ENCODE measurements at places on chromosomes 2 and 18.

DNA sequence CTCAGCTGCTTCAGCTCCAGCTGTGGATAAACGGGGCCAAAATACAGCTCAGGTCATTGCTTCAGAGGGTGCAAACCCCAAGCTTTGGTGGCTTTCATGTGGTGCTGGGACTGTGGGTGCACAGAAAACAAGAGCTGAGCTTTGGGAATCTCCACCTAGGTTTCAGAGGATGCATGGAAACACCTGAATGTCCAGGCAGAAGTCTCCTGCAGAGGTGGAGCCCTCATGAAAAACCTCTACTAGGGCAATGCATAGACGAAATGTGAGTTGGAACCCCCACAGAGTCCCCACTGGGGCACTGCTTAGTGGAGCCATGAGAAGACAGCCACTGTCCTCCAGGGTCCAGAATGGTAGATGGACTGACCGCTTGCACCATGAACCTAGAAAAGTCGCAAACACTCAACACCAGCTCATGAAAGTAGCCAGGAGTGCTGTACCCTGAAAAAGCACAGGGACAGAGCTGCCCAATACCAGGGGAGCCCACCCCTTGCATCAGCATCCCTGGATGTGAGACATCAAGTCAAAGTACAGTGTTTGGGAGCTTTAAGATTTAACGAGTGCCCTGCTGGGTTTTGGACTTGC, 147.9 kb upstream of the SOX11 start:
- DNase-seq = no peak

DNA sequence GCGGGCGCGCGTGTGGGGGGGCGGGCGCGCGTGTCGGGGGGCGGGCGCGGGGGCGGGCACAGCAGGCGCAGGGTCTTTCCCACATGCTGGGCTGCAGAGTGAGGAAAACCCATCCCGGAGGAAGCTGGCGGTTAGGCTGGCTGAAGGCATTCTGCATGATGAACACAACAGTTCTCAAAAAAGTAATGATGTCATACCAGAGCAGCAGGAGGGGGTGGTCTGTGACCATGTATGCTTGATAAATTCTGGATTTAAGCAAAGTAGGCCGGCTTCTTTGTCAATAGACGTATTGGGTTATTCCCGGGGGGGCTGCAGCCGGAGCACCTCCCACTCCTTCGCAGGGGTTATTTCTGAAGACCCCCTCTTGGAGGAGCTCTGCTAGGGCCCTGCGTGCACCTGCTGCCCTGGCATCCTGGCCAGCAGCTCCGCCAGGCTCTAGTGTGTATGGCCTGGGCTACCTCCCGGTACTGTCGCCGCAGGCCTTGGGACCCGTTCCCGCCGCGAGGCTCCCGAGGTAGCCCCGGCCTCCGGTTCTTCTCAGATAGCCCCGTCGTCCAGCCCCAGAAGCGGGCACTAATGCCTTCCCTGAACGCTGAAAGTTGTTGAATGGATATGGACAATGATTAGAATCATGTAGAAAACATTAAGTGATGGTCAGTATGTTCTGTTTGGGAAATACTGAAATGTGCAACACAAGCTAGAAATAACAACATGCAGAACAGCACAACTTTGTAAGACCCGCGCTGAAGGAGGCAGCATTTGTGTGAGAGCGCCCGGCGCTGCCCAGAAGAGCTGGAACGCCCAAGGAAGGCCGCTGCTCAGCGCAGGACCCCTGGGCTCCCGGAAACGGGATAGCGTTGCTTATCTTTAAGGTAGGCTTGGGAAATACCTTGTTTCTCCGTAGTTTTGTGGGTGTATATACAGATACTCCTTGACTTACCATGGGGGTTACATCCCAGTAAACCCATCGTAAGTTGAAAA, 101.4 kb upstream of the RAB6C start:
- DNase-seq = no peak

DNA sequence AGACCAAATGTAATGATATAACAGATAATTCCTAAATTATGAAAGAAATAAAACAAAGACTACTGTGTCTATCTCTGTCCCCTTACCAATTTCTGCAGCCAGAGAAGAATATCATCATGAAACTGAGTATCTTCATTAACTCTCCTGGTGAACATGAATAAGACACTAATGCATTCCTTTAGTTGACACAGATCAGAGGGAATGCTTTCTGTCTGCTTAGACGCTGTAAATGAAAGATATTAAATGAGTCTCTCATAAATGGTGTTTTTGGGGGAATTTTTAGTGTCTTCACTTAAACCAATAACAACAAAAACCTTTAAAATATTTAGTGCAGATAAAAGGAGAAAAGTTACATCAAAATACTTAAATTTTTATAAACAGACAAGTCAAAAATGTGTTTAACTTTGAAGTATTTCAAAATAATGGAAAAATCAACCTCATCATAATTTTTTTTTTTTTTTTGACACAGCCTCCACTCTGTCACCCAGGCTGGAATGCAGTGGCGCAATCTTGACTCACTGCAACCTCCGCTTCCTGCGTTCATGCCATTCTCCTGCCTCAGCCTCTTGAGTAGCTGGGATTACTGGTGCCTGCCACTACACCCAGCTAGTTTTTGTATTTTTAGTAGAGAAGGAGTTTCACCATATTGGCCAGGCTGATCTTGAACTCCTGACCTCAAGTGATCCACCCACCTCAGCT, 16.0 kb downstream of the EPG5 start:
- DNase-seq = no peak

DNA sequence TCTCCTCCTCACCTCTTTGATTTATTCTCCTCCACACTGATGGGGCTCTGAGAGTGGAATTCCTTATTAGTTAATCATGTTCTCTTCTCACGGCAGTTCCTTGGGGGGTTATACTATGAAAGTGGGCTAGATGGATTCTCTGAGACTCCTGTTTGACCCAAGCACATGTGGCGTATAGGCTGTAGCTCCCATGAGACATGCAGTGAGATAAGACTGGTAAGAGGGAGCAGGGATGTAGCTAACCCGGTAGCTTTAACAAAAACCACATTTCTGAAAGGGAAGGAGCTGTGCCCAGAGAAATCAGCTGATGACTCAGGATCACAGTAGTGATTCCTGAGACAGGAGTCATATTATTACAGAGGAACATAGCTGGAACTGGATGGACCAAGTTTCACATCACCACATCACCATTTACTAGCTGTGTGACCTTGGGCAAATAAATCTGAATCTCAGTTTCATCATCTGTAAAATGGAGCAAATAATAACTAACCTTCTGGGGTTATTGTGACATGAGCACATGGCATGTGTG, 82.9 kb downstream of the CRIM1 start:
- no peak for DNase-seq

DNA sequence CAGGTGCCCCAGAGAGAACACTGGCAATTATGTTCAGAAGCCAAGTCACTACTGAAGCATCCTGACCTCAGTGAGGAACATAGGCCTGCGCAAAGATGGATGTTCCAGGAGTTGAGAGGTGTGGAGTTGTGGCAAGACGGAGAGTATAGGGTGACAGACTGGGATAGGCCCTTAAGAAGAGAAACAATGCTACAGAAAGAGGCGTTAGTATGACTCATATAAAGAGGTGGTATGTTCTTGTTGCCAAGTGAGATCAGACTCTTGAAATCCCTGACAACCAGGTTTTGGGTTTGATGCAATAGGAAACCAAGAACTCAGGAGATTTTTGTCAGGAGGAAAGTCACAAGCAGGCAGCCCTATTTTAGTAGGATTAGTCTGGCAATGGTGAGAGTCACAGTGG, 185.6 kb downstream of the RIT2 start:
- DNase-seq = no peak

DNA sequence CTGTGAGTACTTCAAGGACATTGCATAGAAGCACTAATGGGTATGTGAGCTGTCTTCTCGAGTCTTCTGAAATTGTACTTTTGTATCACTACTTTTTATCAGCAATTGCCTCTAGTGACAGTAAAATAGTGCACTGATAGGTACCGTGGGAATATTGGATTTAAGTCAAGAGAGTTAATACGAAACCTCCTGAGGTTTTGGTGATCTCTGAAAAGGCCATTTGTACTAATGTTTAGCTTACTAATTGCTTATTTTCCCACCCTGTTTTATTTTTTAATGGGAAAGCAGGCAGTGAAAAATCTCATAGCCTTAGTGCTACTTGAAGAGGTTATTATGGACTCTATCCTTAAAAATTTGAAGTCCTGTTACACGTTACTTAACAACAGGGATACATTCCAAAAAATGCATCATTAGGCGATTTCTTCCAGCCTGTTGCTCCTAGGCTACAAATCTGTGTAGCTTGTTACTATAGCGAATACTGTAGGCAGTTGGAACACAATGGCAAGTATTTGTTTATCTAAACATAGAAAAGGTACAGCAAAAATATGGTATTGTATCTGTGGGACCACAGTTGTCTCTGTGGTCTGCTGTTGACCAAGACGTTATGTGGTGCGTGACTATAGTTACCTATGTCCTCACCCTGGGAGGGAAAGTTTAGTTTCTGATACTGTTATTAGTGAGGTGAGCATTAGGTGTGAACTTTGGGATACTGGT, 65.9 kb downstream of the CAB39 start:
- no peak for DNase-seq

DNA sequence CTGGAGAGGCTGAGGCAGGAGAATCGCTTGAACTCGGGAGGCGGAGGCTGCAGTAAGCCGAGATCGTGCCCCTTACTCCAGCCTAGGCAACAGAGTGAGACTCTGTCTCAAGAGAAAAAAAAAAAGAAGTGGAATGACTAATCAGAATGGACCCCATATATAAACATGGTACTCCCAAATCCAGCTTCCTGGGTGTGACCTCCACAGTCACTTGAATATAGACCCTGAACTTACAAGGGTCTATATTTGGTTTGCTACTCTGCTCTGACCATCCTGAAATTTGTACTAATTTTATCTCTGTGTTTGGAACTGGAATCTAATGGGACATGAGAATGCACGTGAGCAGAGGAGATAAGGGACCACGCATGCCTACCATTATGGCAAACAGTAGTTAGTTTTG, 275.0 kb downstream of the TNS1 start:
- DNase-seq = no peak

- no peak for DNase-seq
Observed at GRCh38 chr2:217478831-217479455, 523.9 kb downstream of the TNS1 start.

GRCh38 chr2:179826297-179826696, 35.1 kb downstream of the ZNF385B start:
- DNase-seq = no peak

GRCh38 chr2:30503695-30504052, 56.6 kb downstream of the LCLAT1 start:
- no peak for DNase-seq

DNA sequence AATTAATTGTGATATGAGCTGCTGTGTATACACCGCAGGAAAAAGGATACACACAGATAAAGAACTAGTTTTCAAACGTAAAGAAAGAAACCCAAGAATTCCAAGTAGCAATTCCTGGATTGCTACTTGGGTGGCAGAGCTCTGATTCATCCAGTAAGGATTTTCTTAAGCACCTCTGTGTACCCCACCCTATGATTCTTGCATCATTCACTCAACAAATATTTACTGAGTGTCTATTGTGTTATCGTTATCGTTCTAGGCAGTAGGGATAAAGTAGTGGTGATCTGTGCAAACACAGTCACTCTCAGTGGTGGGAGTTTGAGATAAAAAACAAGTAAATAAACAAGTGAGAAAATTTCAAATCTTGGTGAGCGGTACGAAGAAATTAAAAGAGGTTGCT, 4.9 kb upstream of the TMEM200C start:
- DNase-seq = no peak

DNA sequence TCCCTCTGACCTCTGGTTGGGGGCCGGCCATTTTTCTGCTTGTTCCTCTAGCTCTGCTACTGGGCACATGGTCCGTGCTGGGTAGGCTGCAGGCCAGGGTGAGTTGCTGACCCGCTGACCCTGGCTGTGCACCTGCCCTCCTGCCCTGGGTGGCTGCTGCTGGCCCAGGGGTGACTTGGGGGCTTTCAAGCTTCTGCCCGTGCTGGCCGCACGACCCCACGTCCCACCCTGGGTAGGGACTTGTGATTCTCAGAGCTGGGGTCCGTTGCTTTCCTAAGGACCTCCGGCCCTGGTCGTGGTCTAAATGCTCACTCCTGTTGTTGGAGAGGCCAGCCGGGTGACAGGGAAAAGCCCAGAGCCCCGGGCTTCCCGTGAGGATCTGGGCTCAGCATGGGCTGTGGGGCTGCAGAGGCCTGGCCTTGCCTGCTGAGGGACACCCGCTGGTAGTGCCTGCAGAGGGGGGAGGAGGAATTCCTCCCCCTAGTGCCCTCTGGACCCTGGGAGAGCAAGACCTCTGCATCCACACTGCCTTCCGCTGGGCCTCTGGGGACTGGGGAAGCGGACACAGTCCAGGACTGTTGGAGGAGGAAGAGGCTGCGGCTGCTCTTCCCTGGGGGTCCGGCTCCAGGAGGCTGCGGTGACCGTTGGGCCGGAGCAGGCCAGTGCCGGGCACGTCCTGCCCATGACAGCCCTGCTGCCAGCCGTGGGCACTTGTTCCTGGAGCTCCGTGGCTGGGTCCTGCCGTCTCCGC, 6.3 kb upstream of the GAL3ST2 start:
- DNase-seq = no peak

DNA sequence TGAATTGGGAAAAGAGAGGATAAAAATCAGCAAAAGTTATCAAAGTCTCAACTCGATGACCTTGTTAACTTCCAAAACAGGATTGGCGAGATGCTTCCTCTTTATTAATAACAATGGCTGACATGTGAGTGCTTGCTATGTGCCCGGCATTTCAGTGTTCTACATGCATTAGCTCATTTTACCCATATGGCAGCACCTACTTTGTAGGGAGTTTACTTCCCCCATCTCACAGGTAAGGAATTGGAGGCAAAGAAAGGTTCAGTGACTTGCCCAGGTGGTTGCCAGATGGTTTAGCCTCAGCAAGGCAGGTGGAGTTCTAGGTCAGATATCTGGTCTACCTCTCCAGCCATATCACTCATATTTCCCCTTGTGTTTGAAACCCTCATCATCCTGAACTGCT, 12.4 kb downstream of the TFCP2L1 start:
- DNase-seq = no peak

GRCh38 chr18:3526421-3527354, 76.7 kb downstream of the TGIF1 start:
- no peak for DNase-seq

- DNase-seq = no peak
Observed at GRCh38 chr2:156486147-156486546, 50.0 kb downstream of the GPD2 start.

DNA sequence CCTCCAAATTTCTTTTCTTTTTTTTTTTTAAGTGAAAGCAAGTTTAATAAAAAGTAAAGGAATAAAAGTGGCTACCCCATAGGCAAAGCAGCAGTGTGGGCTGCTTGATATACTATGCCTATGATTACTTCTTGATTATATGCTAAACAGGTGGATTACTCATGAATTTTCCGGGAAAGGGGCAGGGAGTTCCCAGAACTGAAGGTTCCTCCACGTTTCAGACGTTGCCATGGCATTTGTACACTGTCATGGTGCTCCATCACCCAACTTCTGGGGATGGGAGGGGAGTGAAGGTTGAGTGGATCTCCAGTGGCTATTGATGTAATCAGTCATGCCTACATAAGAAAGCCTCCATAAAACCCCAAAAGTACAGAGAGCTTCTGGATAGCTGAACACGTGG, 176.2 kb downstream of the CYP26B1 start:
- no peak for DNase-seq

GRCh38 chr2:217909156-217909820, 93.5 kb downstream of the TNS1 start:
- DNase-seq = no peak

- no peak for DNase-seq
Observed at GRCh38 chr2:67498931-67499330, 101.8 kb downstream of the ETAA1 start.

Measured in activated gamma-delta T cell (primary cell).